ENCODE measurements at places on chromosomes 11 and 22.

- DNase-seq, result no peak
Observed at GRCh38 chr11:105720096-105720495, 110.2 kb downstream of the GRIA4 start.

DNA sequence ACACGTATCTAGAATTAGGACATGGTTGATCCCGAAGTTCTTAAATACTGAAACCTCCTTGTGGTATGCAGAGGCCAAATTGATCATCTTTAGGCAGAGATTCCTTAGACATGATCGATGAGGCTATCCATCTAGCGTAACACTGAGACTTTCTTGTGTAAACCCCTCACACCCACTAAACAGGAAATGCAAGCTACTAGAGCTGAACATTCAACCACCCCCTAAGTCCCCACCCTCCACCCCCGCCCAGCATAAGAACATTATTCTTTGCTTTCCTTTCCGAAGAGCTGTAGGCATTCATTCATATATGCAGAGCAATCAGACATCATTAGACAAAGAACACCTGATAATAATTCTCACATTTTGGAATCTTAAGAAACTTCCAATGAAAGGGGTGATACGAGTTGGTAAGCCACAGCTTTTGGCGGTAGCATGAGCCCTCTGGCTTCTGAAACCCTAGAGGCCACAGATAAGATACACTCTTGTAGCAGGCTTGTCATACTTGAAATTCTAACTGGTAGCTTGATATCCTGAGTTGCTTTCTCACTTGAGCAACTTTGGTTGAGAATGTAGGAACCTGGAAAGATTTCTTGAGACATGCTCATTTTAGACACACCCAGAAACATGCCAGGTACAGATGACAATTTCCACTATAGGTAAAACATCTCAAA lies 42.2 kb downstream of the FLI1 start:
- peak; percentile 36 for DNase-seq

DNA sequence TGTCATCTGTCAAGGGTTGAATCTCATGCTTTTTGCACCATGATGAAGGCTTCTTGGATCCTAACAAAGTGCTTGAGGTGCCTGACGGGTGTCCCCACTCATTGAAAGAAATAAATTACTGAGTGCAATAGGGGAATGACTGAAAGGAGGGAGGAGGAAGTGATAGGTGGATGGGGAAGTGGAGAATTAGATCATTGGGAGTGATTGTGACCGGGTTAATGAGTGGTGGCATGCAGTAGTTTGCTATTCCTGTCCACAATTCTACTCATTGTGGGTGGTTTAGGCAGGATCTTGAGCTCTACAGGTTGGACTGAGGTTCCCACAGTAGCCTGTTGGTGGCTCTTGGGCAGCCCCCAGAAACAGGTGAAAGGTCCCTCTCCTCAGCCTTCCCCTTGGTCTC lies 44.3 kb downstream of the THAP12 start:
- no peak for DNase-seq

DNA sequence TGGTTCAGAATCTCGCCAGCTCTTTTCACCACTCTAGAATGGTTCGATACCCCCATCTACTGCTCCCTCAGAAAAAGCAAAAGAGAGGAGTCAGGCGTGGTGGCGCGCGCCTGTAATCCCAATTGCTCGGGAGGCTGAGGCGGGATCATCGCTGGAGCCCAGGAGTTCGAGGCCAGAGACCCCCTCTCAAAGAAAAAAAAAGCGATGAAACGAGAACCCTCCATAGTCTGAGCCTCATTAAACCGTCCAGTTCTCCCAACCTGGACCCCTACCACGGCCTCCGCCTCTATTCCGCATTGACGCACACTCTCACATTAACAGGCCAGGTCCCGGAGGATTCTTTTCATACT lies 439 bp downstream of the SPA17 start:
- no peak for DNase-seq

GRCh38 chr11:130908061-130908460 lies 8.2 kb downstream of the SNX19 start:
- DNase-seq, result no peak

- no peak for DNase-seq
Observed at GRCh38 chr11:71340086-71340606, 87.8 kb upstream of the SHANK2 start.

Data from stimulated activated naive CD4-positive, alpha-beta T cell treated with Interleukin-2 at 50 U/mL for 16 hours (primary cell).